Activated T-helper 17 cell treated with anti-CD3 and anti-CD28 coated beads, Interleukin-2, amount 50 U/mL, for 72 hours (primary cell): ENCODE measurements at places on chromosomes 1 and 21. TPM values are rescaled to one million over a fixed set of nuclear protein-coding genes. Genes with fewer than 3 reads are reported as not detected.
A peak's percentile ranks its signal among the peaks of the same experiment; 100 is the strongest.

Gene LRRIQ3
- total RNA-seq = 1.7 TPM

Gene MATN1
- 0.52 TPM for total RNA-seq

Gene LCE1C
- total RNA-seq = not detected

- H3K36me3 ChIP-seq = no peaks in the 10 kb centered on the region
- no peaks in the 10 kb centered on the region for H3K4me1 ChIP-seq
- ATAC-seq = no peak
- peaks cover 27% of the 10 kb centered on the region for H3K27me3 ChIP-seq
- no peak overlapping the region for H3K27ac ChIP-seq
Measured at GRCh38 chr1:29964718-29965533, 728.6 kb downstream of the PTPRU start.

GRCh38 chr21:15204970-15205286, 140.1 kb upstream of the NRIP1 start:
- no peaks in the 10 kb centered on the region for H3K4me1 ChIP-seq
- no peak for ATAC-seq
- no peak overlapping the region for H3K27ac ChIP-seq
- no peak overlapping the region for H3K4me3 ChIP-seq
- no peaks in the 10 kb centered on the region for H3K36me3 ChIP-seq

GRCh38 chr1:27961646-27962221, 2.0 kb downstream of the XKR8 start:
- no peak for ATAC-seq
- peaks cover 19% of the 10 kb centered on the region for H3K36me3 ChIP-seq
- H3K4me1 ChIP-seq = peaks cover 7% of the 10 kb centered on the region
- H3K4me3 ChIP-seq = peak overlapping the region; percentile 86
- H3K27ac ChIP-seq = peak overlapping the region; percentile 66
- no peaks in the 10 kb centered on the region for H3K27me3 ChIP-seq

DNA sequence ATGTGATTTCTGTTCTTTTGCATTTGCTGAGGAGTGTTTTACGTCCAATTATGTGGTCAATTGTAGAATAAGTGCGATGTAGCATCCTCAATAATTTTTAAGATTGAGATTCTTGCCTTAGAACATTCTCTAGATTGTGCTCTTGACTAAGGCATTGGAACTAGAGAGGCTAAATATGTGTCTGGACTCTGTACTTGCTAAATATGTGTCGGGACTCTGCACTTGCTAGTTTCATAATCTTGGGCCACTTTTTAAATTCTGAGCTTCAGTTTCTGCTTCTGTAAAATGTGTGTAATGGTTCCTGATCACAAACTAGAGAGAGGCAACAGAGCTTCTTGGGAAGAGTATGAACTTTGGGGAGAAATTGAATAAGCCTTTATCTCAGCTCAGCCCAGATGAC, 21.6 kb downstream of the HLX start:
- H3K36me3 ChIP-seq = no peaks in the 10 kb centered on the region
- H3K4me3 ChIP-seq = no peak overlapping the region
- H3K4me1 ChIP-seq = no peaks in the 10 kb centered on the region
- ATAC-seq = no peak
- H3K27ac ChIP-seq = no peak overlapping the region

DNA sequence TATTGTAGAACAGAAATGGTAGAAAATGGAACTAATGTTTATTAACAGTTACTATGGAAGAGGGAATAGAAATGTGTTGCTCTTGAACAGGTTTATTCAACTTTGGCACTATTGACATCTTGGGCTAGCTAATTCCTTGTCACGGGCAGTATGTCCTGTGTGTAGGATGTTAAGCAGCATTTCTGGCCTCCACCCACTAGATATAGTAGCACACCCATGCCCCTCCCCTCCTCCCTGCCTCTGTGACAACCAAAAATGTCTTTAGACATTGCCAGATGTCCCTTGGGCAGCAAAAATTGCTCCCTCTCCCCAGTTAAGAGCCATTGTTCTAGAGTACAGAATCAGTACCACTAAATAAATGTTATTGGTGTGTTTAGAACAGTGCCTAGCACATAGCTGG, 91.4 kb upstream of the TPTE start:
- no peak overlapping the region for H3K27ac ChIP-seq
- no peak for ATAC-seq
- H3K4me3 ChIP-seq = no peak overlapping the region
